ENCODE measurements at places on chromosomes 2 and 18.

DNA sequence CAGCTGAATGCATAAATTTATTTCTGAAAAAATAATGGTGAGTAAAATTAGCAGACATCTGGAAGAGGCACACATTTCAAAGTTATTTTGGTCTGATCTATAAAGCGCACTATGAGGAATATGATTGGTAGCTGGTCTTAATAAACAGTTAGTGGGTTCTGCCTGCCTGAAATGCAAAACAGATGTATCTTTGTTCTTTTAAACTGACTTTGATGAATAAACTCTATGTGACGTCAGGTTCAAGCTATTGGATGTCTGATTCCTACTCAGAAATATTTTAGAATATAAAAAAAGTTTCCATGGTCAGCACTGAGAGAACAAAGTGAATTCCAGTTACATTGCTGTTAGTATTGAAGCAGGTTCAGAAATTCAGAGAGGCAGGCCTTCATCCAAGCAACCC lies 136.4 kb downstream of the TPGS2 start:
- peak; percentile 1 for DNase-seq

GRCh38 chr2:230873661-230874401 lies 9.1 kb downstream of the ITM2C start:
- no peak for DNase-seq

DNA sequence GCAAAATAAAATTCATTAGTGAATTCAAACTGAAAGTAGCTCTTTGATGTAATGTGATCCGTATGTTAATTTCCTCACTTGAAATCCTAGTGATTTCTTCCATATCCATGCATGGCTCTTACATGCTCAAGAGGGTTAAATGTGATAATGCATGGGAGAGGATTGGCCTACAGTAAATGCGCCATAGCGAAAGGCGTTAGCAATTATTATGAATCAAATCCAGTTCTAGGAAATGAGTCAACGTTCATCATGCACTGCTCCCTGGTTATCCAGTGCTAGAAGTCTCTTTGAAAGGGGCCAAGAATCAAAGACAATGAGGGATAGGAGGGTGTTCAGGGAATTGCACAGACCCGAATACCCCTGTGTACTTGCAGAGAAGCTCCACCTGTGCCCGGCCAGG lies 101.4 kb upstream of the RASGRP3 start:
- DNase-seq = no peak

- no peak for DNase-seq
These were observed 48.3 kb upstream of the LAMA1 start for GRCh38 chr18:7165846-7166393.

DNA sequence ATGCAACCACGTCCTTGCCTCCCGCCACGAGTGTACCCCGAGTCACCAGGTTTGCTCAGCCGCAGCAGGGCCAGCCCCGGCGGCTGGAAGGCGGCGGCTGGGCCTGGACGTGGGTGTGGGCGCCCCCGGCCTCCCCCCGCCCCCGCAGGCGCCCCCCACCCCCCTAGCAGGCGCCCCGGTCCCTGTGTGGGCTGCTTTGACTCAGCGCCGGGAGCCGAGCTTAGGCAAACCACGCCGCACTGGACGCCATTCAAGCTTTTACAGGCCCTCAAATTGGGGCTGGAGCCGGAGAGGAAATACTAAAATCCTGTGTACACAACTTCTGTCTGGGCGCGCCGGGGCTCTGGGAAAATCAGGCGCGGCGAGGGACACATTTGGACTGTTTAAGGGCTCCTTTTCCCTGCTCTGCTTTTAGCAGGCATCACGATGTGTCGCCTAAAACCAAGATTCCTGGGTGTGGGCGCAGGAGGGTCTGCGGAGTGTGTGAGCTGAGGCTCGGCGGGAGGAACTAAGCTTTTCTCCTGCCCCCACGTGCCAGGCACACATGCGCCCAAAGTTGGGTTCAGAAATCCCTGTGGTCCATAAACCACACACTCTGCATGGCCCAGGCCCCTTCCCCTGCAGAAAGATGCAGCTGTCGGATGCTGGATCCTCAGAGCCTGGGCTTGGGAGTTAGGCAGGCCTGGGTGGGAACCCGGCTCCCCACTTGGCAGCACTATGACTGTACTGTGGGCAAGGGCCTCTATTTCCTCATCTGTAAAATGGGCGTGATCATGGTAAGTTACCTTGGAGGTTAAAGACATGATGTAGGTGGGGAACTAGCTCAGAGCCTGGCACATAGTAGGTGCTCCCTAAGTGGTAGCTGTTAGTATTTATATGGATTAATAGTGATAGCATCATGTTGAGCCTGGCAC lies 57.6 kb downstream of the ATOH8 start:
- DNase-seq = no peak

GRCh38 chr2:108988796-108989713 lies at the start of gene EDAR:
EDAR (minus strand) TSS chr2:108989220; CDS start chr2:108931014, 58,206 bp downstream.
- DNase-seq = peak; percentile 6

DNA sequence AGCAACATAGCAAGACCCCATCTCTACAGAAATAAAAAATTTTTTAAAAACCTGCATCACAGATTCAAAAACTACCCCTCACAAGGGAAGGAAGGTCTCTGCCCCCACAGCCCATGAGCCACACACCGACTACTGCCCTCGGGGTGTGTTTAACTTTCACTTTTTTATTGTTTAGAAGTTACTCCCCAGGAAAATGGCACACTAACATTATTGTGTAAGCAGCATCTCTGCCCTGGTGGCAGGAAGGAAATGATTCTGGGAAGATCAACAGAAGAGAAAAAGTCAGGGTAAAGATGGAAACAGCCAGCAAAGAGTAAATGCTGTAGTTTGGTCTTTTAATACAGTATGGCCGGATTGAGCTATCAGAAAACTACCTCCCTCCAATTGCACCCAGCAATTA lies 21.9 kb downstream of the TRABD2A start:
- DNase-seq = no peak

- no peak for DNase-seq
These were observed 3.8 kb upstream of the TBR1 start for GRCh38 chr2:161412346-161412745.

- no peak for DNase-seq
These were observed 11.3 kb upstream of the PXDN start for GRCh38 chr2:1755436-1756191.

GRCh38 chr2:46299365-46300263 lies 2.4 kb downstream of the EPAS1 start:
- no peak for DNase-seq

- peak; percentile 16 for DNase-seq
These were observed 1.6 kb upstream of the PSTPIP2 start for GRCh38 chr18:46073474-46074331.

DNA sequence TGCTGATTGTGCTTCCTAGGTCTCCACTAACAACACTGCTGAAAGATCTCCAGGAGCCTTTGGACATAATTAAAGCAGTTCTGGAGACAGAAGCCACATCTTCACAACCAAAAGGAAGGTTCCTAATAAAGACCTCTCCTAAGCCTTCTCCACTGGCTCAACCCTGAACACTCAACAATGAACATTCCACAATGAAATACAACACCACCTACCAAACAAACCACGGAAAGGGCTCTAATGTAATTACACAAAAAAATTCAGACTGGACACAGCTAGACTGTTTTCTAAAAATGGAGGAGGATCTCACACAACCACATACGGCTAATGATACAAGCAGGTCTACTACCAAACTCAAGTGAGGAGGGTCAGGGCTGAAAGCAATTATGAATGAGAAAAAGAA lies 43.6 kb downstream of the NOL10 start:
- no peak for DNase-seq

DNA sequence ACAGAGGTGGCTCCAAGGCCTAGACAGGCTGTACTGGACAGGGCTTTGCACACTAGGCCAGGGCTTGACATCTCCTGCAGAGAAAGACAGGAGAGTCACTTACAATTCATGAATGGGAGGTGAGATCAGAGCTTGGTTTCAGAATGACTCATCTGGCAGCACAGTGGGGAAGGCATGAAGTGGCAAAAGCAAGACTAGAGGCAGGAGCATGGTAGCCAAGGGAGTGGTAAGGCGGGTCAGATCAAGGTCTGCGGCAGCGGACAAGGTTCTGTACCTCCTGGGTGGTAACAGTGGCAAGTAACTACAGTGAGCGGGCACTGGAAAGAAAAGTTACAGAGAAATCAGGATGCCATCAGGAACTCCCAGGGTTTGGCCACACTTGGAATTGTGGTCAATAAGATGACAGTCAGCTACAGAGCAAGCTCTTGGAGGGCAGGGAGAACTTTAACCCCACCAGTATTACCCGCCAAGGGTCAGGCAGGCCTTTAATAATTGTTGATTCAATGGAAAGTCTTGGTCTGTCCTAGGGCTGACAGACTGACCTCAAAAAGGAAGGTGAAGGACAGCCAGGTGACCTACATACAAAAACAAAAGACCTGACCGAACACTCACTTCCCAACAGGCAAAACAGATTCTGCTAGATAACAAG lies 5.7 kb downstream of the MCFD2 start:
- DNase-seq = no peak

DNA sequence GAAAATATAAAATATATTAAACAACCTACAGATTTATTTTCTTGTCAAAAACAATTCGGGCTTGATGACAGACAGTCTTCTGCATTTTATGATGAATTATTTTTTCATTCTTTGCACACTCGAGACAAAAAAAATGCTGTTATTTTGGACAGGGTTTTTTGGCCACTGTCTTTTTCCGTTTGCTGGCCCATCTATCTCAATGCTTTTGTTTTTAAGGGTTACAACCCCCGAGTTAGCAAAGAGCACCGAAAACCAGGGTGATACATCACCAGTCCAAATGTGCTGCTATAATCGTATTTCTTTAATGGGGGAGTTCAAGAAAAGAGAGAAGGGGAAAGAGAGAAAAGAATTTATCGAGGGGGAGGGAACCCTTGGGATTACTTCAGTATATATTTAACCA lies 7.7 kb downstream of the EVX2 start:
- no peak for DNase-seq

DNA sequence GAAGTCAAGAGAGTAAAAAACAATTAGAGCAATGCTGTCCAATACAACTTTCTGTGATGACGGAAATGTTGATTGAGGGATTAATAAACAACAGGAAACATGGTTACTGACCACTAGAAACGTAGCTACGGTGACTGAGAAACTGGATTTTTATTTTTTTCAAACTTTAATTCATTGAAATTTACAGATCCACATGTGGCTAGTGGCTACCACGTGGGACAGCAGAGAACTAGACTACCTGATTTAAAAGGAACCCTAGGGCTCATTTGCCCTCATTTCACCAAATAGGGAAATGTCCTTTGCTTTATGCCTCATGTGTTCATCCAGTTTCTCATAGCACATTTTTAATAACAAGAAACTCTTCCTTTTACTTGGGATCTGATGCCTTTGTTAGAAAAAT lies 413.0 kb downstream of the TGIF1 start:
- no peak for DNase-seq

GRCh38 chr18:41059126-41059415 lies 896.0 kb upstream of the PIK3C3 start:
- DNase-seq = no peak

DNA sequence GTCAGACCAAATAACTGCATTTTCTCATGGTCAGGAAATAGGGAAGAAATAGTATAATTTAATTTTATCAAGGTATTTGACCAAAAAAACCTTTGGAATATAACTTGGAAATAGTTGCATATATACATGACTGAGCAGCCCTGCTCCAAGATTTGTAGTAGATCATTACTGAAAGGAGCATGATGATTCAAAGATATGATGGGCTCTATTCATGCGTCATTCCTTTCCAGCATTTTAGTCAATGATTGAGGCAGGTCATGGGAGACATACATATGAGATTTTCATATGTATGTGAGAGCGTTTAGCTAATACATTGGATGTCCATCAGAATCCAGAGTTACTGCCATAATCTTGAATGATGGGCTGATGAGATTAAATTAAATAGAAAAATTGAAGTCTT lies 74.5 kb downstream of the CAB39 start:
- no peak for DNase-seq

DNA sequence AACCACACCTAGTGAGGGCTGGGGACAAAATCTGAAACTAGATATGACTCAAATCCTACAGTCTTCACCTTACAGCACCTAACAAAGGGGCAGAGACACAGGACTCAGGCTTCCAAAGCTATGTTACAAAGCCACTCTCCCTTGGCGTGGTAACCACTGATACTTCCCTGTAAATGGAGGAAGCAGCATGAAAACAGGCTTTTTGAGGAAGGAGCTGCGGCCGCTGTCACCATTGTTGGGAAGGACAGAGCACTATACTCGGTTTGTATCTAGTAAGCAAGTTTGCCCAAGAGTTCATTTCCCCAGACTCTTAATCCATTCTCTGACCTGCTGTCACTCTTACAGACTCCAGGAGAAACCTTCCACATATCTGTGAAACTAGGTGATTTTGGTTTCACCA lies 60.3 kb downstream of the LONRF2 start:
- DNase-seq = no peak

DNA sequence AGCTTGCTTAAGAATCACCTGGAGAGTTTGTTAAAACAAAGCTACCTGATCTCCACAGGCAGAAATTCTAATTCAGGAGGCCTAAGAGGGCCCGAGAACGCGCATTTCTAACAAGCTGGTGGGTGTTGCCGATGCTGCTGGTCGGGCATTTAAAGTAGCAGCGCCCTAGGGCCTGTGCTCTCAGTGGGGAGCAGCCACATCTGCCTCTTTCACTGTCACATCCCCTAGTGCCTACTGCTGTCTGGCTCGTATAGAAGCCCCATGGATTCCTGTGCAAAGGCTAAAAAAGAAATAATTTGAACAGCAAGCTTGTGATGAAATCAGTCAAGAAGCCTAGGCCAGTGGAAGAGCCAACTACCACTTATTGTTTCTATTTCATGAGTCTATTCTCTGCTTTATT lies 126.7 kb upstream of the SMIM21 start:
- no peak for DNase-seq

- no peak for DNase-seq
These were observed 26.0 kb downstream of the TLK1 start for GRCh38 chr2:171134624-171135230.

- peak; percentile 11 for DNase-seq
These were observed 5.1 kb downstream of the ACTG2 start for GRCh38 chr2:73897934-73898333.

All from NCI-H526 (cell line).